RPMI7951 (cell line): ENCODE measurements at places on chromosomes 16 and 17.
A peak's percentile ranks its signal among the peaks of the same experiment; 100 is the strongest.

DNA sequence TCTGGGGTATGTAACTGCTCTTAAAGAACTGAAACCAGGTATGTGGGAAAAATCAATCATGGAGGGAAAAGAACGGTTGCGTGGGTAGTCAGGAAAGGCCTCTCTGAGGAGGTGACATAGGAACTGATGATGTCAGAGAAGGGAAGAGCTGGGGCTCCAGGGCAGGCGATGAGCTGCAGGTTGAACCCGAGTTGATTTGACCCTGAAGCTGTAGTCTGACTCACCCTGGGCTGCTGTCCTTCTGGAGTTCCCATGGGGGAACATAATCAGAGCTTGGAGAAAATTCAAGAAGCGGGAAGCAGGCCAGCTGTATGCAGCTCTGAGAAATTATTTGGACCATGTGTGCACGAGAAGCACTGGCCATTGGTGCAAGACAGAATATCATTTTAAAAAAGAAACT, 16.7 kb downstream of the SLC6A2 start:
- peak; percentile 91 for DNase-seq

GRCh38 chr17:68801335-68802247, 153.6 kb downstream of the ABCA8 start:
- DNase-seq: no peak

- peak; percentile 17 for DNase-seq
Observed at GRCh38 chr16:81261049-81261648, 22.7 kb downstream of the BCO1 start.

DNA sequence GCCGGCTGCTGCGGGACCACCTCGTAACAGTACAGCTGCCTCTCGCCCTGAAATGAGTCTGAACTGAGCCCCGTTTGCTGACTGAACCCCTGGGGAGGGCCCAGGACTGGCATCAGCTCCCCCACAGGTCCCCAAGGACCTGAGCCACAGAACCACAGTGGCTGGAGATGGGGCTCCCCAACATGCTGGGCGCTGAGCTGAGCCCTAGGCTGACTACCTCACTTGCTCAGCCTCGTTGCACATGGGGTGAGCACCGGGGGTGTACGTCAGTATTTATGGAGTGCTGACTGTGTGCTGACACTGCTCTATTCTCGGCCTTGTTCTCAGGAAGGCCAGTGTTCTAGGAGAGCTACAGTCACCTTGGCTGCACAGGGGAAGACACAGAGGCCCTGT, 6.6 kb upstream of the VASN start:
- DNase-seq: no peak

GRCh38 chr16:13961099-13961811, 41.3 kb downstream of the ERCC4 start:
- peak; percentile 12 for DNase-seq

GRCh38 chr16:19348578-19349315, 63.2 kb downstream of the CLEC19A start:
- peak; percentile 14 for DNase-seq

DNA sequence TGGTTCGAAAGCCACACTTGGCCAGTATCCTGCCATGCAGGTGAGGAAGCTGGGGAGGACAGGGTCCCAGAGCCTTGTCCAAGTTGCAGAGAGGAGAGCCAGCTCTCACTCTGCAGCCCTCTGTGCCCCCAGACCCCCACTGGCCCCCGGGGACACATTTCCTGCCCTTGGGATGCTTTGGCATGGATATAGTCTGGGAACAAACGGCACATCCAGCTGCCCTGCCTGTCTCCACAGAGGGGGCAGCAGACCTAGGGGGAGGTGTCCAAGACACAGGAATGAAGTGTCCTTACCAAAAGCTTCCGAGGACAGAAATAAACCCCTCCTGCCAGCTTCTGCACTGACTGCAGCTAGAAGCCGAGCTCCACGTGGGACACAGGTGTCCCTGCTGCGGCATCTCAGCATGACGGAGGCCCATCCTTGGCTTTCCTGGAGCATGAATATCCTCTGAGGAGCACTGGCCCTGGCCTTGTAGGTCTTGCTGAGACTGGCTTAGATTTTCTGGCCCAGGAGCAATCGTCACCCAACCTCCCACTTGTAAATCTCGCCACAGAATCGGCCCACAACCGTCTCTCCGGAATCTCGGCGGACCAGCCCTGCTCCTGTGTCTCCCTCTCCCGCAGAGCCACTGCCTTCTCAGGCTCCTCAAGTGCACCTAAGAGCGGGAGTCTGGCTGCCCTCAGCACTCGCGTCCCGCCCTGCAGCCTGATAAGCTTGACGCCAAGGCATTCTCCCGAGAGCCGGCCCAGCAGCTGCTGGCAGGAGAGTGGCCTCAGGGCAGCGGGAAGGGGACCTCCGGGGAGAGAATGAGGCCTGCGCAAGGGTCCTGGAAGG, 1.1 kb upstream of the CAPN15 start:
- DNase-seq: peak; percentile 53

DNA sequence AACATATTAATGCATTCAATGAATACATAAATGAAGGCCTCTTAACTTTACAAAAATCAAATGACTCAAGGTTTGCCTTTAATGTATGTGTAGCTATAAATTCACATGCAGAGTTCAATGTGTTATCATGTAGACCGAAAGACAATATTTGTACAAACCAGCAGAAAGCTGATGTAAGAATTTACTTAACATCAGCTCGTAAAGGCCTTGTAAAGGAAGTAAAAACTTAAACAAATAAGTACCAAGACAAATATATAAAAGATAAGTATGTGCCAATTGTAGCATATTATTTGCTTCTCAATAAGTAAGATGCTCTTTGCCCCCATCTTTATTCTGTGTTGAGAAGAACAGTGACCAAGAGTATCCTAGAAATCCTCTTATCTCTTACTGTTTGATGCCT, 105.7 kb downstream of the SYCE1L start:
- DNase-seq: no peak

DNA sequence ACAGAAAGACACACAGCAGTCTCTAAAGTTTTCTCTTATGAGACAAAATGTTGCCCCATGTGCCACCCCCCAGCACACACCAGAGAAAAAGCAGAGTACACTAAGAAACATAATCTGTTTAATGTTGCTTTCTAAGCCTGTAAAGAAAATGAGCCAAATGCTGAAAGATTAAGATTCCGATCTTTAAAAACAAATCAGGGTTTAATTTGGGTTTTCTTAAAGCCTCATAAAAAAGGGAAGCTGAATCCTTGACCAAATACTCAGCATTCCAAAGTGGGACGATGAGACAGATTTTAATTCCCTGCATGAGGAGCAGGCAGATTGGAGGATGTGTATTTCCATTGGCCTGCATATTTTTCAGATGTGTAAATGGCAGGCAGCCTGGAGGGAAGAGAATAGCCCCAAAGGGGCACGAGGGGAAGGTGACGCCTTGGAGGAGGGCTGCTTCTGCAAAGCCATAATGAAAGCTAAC, 118.4 kb downstream of the COPRS start:
- DNase-seq: peak; percentile 87
